ENCODE measurements at places on chromosomes 1 and 21. TPM values are rescaled to one million over a fixed set of nuclear protein-coding genes. Genes with fewer than 3 reads are reported as not detected.

The HMCN1 gene
- 21.4 TPM for total RNA-seq

The KCNE2 gene
- total RNA-seq, result not detected

The AIRE gene
- total RNA-seq, result not detected

The ZFP69B gene
- total RNA-seq, result 2.3 TPM

The RIMKLA gene
- not detected for total RNA-seq

The FAM163A gene
- total RNA-seq, result not detected

The C1QTNF12 gene
- total RNA-seq, result 1.8 TPM

The PLCH2 gene
- not detected for total RNA-seq

The FNBP1L gene
- 14.1 TPM for total RNA-seq

DNA sequence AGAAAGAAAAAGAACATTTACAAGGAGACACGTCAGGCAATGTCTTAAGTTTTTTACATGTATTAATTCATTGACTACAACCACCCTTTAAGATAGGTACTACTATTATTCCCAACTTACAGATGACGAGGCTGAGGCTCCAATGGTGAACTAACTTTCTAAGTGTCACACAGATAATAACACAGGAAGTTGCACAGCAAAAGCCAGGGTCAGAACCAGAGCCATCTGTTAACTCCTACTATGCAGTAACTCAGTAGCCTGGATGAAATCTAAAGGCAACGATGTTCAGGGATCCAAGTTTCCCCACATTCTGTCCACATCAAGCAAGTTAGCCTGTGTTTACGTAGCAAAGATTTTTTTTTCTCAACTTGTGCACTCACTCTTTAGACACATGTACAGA is 371.7 kb downstream of the PTPRC start:
- DNase-seq, result no peak

DNA sequence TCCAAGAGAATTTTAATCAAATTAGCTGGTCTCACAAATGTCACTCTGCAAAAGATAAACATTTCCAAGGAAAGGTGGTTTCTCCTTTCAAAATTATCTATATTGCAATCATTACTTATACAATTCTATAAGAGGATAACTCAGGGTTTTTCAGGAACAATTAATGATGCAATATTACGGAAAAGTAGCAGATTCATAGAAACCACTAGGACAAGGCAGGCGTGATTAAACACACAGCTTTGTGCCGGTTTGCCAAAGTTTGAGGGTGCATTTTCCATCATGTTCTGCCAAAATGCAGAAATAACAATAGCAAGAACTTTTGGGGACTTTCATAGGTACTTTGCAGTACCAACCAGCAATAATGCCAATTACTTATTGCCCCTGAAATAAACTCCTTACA is 605 bp downstream of the TNFRSF9 start:
- no peak for DNase-seq

GRCh38 chr1:107538502-107538901 is 397.7 kb downstream of the NTNG1 start:
- no peak for DNase-seq

- no peak for DNase-seq
Observed at GRCh38 chr1:65480684-65481405, 60.4 kb downstream of the LEPR start.

DNA sequence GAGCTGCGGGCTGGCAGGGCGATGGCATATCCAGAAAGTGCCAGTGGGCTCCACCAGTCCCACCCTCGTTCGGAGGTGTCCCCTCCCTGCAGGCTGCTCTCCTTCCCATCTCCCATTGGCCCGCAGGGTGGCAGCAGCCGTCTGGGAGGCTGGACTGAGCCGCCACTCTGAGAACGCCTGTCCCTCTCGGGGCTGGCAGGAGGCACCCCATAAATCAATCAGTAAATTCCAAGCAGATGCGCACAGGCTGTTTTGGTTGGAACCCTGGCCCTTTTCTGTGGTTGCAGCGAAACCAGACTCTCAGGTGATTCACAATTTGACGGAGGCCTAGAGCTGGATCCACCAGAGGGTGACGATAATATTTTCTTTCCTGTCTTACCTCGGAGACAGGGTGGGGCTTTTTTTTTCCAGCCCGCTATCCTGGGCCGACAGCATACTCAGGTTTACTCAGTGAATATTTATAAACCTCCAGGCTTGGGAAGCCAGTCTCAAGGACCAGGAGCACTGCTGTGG is 99.7 kb downstream of the GLIS1 start:
- no peak for DNase-seq

DNA sequence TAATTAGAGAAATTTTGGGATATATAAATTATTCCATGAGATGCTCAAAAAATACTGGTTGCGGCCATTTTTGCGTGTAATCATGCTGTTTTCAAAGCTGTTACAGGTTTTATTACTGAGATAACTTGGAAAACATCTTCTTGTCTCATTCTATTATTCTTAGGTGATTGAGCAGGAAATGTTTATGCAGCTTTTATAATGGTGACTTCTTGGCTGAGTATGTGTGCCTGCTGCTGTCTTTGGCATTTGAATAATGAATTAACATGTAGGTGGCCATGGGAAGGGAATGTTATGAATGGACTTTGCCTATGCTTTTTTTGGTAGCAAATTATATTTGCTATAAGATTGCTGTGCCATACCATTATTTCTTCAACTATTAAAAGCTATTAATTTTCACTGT is 52.5 kb downstream of the RASAL2 start:
- no peak for DNase-seq

- DNase-seq, result no peak
Observed at GRCh38 chr1:160987359-160988050, 32.9 kb upstream of the ITLN2 start.

- DNase-seq, result no peak
Observed at GRCh38 chr21:15986277-15986676, 256.5 kb downstream of the USP25 start.

- no peak for DNase-seq
Observed at GRCh38 chr1:163535807-163536206, 214.1 kb downstream of the NUF2 start.

DNA sequence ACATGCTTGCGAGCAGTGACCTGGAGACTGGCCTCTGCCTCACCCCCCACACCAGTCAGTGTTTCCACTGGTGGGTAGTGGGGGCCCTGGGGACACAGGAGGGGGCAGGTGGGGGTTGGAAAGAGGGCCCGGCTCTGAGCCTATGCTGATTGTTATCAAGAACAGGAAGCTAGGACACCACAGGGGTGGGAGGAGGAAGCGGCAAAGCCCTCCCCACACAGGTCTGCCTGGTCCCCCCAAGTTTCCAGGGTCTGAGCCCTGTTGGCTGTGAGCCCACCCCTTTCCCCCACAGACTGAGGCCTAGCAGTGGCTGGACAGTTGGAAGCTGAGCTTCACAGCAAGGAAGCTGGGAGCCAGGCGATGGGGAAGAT is 1.6 kb upstream of the PTPN7 start:
- DNase-seq, result no peak

GRCh38 chr1:55522353-55522903 is 307.3 kb upstream of the USP24 start:
- DNase-seq, result no peak

DNA sequence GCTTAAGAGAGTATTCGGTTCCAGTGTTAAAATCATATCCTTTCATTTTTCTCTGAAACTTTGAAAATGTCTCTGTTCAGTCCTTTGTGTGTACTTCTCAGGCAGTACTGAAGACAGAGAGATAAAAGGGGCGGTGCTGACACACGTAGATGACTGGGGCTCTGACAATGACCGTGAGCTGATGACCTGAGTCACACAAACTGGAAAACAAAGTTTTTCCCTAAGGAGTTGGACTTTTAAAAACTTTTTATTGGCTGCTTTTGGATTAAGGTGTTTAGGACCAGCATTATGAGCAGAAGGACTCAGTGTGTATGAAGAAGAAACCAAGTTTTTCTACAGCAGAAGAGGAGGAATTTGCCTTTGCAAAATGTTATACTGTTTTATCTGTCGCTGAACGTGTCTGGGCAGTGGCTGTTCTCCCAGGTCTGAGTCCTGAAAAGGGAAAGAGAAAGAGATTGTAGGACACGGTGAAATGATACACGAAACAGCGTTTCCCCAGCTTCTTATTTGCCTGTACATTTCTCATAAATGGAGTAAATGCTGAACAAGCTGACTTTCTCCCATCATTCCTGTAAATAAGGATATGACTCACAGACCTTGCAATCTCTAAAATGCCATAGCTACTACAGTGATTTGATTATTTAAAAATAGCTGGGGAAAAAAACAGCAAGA is 51.5 kb downstream of the MAP3K7CL start:
- peak; percentile 93 for DNase-seq

DNA sequence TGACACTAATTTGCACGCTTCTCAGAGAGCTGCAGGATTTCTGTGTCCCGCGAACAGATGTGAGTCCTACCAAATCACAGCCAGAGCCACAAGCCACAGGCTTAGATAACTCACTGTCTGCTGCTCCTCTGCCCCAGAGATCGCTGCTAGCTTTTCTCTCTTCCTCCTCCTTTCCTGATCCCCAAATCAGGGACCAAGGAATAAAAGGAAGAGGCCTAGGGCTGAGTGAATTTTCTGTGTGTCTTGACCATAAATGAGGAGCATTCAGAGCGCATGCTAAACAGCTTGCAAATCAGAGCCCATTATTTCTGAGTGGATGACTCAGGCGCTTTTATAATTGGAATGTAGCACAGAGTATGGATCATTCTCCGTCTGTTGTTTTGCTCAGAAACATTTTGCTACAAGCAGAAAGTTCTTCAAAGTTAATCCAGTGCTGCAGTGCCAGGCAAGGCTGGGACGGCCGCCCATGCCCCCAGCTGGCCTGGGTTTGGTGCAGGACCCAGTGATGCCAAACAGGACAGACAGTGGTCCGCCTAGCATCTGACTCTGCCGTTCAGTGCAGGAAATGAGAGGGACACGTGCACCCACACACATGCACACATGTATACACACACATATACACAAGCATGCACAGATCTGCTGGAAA is 38.2 kb downstream of the KCNAB2 start:
- no peak for DNase-seq

GRCh38 chr1:164480285-164480907 is 78.6 kb upstream of the PBX1 start:
- DNase-seq, result no peak

GRCh38 chr1:12505639-12506280 is 112.2 kb downstream of the DHRS3 start:
- no peak for DNase-seq

GRCh38 chr1:226967665-226968064 is 27.6 kb downstream of the COQ8A start:
- no peak for DNase-seq

- no peak for DNase-seq
Observed at GRCh38 chr1:73040811-73041210, 758.5 kb upstream of the NEGR1 start.
